CD4-positive, alpha-beta T cell treated with Interferon gamma for 1 hour (primary cell): ENCODE measurements at places on chromosomes 7 and 10.

GRCh38 chr10:117390420-117390819 lies 15.2 kb upstream of the PDZD8 start:
- no peak for DNase-seq

- no peak for DNase-seq
Observed at GRCh38 chr7:36682102-36682501, 42.2 kb downstream of the AOAH start.

- no peak for DNase-seq
Observed at GRCh38 chr7:39083781-39084180, 106.1 kb downstream of the POU6F2 start.

DNA sequence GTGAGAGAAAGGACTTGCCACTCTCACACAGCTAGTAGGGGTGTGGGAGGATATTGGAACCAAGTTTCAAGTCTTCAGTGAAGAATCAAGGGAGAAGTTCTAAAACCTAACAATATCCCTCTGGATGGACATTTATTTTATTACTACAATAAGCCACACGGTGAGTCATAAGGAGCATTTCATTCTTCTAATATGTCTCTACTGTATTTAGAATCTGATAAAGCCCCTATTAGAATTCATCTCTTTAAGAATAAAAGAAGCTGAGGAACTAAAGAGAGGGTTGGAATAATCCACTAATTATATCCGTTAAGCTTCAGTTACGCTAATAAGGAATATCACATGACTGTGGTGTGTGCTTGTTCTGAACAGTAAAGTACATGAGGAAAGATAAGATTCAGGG lies 40.9 kb upstream of the ATRNL1 start:
- no peak for DNase-seq

DNA sequence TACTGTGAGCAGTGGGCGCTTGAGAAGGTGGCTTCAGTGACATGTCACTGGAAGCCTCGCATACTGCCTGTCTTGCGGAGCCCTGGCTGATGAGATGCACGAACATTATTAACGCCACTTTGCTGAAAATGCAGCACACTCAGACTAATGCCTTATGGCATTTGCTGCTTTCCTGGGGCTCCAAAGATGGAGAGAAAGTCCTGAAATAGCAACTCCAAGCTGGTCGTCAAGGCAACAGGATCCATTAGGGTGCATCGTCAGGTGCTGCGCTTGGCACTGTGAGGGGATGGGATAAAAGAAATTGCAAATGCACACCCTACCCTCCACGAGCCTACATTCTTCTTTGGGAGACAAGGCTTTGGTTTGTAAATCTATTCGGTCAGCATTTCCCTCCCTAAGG lies 592.5 kb downstream of the TYW1 start:
- DNase-seq, result no peak

DNA sequence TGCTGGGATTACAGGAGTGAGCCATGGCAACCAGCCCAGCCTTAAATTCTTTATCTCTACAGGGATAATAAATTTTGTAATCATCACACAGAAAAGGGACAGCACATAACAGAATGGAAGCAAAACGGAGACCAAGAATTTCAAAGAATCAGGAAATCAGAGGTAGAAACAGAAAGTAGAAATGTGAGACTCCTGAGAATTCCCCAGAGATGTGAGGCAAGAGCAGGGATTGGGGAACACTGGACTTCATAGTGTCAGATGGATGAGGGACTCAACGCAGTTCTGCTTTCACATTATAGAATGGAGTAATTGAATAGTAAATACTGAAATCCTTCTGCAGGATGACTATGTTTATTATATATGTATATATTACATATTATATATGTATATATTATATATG lies 52.5 kb upstream of the MPP7 start:
- no peak for DNase-seq

- no peak for DNase-seq
Observed at GRCh38 chr10:96038476-96039387, 4.7 kb upstream of the CCNJ start.

DNA sequence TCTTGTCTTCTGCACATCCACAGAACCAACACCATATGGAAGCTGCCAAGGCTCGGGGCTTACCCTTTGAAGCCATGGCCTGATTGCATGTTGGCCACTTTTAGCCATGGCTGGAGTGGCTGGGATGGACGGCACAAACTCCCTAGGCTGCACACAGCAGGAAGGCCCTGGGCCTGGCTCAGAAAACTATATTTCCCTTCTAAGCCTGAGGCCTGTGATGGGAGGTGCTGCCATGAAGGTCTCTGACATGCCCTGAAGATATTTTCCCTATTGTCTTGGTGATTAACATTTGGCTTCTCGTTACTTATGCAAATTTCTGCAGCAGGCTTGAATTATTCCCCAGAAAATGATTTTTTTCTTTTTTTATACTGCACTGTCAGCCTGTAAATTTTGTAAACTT lies 387.0 kb upstream of the KCND2 start:
- DNase-seq, result no peak

GRCh38 chr7:17446340-17446739 lies 147.9 kb downstream of the AHR start:
- DNase-seq, result no peak

- no peak for DNase-seq
Observed at GRCh38 chr10:68163735-68164134, 54.4 kb downstream of the MYPN start.

- peak; percentile 46 for DNase-seq
Observed at GRCh38 chr7:100211342-100211780, 8.4 kb upstream of the PVRIG start.

- no peak for DNase-seq
Observed at GRCh38 chr10:48937796-48938195, 1.8 kb downstream of the LRRC18 start.

- DNase-seq, result no peak
Observed at GRCh38 chr10:7819121-7819460, 786 bp downstream of the TAF3 start.

- DNase-seq, result no peak
Observed at GRCh38 chr7:55546814-55547213, 25.5 kb downstream of the VOPP1 start.

DNA sequence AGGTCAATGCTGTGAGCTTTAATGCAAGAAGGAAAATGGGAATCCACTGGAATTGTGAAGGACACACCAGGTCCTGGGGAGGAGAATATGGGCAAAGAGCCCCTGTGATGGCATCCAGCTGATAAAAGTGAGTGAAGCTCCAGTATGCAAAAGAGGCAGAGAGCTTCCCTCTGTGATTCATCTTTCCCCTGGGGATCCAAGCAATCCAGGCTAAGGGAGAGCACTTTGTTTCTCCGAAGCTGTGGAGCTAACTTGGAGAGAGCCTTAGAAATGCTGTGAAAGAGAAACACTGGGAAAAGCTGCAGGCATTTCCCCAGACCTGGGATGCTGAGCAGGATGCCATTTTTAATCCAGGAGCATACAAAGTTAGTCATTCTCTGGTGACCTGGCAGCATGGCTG lies 489.5 kb downstream of the SH2D4B start:
- no peak for DNase-seq

DNA sequence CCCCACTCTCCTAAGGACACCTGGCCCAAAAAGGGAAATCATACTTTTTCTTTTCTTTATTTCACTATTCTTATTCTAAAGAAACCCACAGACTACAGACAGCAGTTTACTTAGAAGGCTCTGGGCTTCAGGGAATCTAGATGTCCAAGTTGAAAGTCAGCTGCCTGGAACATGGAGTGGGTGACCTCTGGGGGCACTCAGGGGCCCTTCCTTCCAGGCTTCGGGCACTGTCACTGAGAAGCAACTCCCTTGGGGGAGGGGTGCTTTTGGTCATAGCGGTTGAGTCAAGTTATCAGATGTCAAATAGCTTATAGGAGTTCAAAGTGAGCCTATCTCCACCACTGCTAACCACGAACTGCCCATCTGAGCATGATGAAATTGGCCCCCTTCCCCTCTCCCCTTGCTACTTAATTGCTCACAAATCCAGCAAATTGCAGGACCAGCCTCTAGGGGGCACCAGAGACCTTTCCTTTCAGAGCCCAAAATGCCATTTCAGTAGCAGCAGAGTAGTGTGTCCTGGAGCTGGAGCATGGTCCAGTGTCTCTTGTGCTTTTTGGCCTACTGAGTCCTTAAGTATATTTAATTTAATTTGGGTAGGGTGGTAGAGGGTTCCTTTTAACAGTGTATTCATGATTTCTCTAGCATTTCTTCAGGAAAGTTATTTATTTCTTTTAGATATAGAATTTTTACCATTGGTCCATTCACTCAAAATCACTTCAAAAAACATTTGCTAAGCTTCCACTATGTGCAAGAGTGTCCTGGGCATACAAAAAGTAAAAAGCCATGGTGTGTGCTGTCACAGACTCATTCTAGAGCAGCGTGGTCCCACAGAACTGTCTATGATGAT lies 463.8 kb downstream of the KCNMA1 start:
- peak; percentile 45 for DNase-seq

- DNase-seq, result no peak
Observed at GRCh38 chr10:85105614-85106255, 777.3 kb downstream of the CCSER2 start.

DNA sequence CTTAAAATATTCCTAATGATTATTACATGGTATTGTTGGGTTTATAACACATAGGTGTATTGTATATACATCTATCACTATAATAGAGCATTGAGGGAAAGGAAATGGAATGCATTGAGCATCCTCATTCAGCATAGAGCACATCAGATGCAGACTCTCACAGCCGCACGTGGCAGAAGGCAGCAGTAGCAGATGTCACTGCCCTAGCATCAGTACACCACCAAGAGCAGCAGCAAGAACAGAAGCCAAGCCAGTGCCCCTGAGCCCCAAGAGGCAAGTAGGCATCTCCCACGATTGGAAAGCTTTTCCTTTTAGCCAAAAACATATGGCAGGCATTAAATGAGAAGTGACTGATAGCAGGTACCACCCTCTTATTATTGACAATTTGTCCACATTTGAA lies 510.0 kb downstream of the TNS3 start:
- no peak for DNase-seq
